ENCODE measurements at places on chromosomes 3 and 15.

- DNase-seq: no peak
Observed at GRCh38 chr15:76056931-76057330, 2.9 kb upstream of the TMEM266 start.

DNA sequence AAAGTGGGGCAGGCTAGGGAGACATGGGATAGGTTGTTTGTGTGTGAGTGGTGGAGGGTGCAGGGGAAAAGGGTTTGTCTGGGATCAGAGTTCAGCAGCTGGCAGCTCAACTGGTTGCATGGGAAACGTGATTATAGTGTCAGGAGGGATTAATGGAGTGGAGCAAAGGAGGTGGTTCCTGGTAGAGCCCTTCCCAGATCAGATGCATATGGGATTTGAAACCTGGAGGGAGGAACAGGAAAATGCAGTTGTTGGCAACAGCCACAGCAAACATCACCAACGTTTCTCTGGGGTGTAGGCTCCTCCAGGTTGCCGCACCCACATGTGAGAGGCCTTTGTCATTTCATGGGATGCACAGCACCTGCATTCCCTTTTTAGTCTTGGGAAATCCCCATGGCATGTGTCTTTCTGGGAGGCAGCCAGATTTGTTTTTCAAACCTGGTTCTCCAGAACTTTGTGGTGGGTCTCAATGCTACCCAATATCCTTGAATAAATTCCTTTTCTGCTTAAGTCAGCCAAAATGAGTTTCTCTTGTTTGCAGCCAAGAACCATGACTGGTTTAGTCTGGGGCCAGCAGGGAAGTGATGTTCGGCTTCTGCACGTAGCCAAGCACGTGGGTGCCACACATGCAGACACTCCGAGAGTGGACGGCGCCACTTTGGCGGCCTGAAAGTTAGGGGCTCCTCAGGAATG, 61.3 kb downstream of the BDH1 start:
- no peak for DNase-seq

DNA sequence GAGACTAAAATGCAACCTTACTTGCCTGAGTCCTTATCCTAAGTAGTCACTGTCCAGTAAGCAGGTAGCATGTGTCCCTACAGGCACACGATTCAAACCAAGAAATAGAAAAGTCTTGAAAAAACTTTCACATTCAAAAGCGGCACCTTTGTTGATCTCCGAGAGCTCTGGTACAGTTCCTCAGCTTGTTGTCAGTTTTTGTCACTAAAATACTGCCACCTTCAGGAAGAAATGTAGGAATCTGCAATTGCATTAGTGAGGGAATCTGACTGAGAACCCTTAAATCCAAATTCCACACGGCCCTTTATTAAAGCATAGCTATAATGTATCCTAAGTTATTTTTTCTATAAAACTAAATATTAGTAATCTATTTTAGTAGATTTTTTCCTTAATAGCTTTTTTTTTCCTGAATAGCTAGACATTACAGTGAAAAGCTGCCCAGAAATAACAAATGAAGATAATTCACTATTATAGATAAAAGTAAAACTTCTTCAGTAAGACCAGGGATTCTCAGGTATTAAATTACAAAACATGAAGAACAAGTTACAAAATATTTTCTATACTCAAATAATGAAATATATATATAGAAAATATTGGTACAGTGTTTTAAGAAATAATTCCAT, 44.0 kb downstream of the CCDC54 start:
- no peak for DNase-seq

GRCh38 chr3:8385848-8386620, 115.6 kb upstream of the LMCD1 start:
- no peak for DNase-seq

DNA sequence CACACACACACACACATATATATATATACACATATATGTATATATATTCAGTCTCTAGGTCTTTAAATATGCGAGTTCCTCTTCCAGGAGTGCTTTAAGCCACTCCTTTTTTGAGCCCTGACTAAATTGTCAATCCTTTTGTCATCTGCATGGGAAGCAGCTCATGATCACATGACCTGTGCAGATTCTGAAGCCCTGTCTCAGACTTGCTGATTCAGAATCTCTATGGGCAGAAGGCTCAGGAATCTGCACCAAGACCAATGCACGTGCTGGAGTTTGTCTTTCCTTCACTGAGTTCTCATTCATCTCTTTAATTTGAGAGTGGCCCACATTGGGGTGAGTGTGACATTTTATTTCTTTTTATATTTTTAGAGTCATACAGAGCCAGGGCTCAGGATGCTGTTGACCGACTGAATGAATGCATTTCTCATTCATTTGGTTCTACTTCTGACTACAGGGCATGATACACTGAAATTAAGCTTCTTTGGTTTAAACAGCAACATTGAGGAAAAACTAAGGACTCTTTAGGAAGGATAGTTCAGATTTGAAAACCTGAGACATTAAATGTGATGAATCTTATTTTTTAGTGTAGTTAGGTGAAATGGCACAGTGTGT, 307.5 kb downstream of the EDEM1 start:
- no peak for DNase-seq

- peak; percentile 74 for DNase-seq
Observed at GRCh38 chr3:134600685-134601463, 49.9 kb downstream of the KY start.

Measured in activated naive CD8-positive, alpha-beta T cell treated with anti-CD3 and anti-CD28 coated beads for 36 hours (primary cell).